ENCODE measurements at places on chromosomes 12 and 14.
A peak's percentile ranks its signal among the peaks of the same experiment; 100 is the strongest.

GRCh38 chr12:91109581-91110310 lies 1.5 kb downstream of the LUM start:
- no peak for DNase-seq

- DNase-seq = no peak
Measured at GRCh38 chr14:33931461-33931860, 19.4 kb downstream of the EGLN3 start.

GRCh38 chr12:41652981-41653380 lies 464.9 kb downstream of the PDZRN4 start:
- DNase-seq = no peak

DNA sequence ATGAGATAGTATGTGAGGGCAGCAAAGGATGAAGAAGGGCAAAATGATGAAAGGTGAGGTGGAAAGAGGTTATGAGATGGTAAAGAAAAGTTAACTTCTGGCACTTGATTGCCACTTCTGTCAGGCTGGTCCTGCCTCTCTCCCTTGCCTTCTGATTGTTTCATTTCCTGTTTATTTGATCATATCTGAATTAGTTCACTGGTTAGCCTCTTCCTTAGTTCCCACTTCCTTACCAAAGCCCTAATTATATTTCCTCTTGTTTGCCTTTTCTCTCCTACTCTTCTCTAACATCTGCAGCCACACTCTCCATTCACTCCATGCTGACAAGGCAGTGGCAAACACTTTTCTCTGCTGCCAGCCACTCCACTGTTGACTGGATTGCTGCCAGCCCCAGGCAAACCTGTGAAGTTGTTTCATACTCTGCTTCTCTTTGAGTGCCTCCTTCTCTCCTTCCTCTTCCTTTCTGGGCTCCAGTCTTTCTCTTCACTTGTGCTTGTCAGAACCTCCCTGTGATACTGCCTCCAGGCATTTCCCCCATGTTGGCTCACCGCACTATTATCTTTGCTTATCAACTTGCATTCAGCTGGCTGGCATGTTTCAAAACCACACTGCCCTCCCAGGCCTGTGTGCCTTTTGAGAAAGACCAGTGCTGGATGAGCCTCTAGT lies 8.1 kb downstream of the PNP start:
- no peak for DNase-seq

DNA sequence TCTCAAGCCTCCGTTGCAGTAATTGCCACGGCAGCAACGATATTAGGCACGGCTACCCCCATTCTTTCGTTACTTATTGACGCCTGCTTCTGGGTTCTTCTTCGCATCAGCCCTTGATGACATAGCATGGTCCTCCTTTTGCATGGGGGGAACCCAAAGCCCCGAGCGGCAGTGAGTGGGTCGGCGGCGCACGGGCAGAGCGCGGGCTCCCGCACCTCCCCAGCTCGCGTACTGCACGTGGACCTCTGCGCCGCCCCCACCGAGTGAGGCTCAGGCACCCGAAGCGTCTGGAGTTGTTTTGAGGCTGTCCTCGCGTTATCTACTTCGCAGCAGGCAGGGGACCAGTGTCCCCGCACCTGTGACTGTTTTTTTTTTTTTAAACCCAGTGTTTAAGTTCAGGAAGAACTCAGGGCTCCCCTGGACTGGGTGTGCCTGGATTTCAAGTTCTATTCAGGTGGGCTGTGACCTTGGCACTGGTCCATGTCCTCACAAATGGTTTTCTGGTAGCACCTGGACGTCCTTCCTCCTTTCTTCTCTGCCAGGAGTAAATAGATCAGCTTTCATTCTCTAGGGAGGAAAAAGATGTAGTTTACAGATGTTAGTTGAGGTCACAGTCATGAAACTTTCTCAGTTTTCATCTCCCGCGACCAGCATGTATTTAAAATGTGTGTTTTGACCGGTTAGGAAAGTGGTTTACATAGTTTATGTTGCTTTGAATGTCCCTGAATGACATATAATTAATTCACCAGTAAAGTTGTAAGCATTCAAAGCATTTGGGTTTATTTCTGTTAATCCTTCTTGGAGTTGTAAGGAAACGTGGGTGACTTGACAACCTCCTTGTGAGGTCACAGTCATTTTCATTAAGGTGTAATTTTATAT lies 1.4 kb upstream of the FOXN4 start:
- DNase-seq = no peak

DNA sequence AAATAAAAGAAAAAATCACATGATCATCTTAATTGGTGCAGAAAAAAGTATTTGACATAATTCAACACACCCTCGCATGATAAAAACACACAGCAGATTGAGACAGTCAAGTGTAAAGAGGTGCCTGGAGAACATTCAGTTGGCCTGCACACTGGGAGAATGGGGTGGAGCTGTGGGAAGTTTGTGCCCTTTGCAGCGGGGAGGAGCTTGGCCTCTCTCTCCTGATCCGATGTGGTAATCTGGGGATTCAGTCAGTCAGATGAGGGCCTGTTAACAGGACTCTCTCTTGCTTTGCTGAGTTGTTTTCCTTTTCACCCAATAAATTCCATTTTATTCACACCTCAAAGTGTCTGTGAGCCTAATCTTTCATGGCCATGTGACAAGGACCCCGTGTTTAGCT lies 5.9 kb downstream of the SERPINA6 start:
- DNase-seq = no peak

DNA sequence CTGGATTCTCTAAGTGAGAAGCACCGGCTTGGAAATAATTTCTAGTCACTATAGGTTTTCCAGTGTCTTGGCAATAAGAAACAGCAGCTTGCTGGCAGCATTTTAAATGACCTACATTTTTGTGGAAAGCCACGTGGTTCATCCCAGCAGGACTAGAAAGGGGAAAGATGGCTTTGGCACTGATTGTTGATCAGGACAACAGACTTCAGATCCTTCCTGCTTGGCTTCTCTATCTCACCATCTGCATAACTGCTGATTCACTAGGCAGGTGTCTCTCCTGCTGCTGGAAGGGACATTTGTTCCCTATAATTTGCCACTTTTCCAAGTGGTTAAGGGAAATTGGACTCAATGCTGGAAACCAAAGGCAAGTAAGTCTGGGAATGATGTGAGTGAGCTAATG lies 131.0 kb downstream of the TTC8 start:
- DNase-seq = no peak

GRCh38 chr14:21894003-21894897 lies 220.6 kb upstream of the OR4E1 start:
- DNase-seq = peak; percentile 67

- DNase-seq = peak; percentile 86
Measured at GRCh38 chr14:100317912-100318808, 5.0 kb upstream of the SLC25A47 start.

DNA sequence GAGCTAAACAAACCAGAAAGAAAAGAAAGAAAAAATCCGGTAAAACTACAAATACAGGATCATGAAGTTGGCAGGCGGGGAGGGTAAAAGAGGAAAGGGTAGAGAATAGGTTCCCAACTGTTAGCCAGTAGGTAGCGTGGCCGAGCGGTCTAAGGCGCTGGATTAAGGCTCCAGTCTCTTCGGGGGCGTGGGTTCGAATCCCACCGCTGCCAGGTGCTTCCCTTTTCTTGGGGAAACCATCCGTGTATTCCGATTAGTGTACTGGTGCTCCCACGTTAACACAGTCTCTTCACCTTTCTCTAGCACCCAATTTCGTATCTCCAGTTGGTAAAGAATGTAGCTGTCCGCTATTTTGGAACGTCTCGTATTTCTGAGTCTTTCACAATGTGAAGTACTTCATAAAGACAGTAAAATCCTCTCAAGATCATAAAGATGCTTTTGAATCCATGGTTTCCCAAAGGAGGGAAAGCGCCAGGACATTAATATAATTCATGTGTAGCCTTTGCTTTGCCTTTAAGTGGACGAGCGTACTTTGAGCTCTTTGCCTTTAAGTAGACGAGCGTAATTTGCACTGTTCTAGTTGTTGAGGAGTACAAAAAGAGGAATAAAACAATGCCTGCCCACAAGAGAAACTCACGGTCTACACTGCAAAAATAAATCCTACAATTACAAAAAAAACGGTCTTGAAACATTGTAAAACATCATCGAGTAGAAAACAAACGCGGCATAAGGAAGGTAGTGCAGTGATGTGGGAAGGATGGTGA lies 19.0 kb upstream of the RNASE12 start:
- DNase-seq = peak; percentile 94

DNA sequence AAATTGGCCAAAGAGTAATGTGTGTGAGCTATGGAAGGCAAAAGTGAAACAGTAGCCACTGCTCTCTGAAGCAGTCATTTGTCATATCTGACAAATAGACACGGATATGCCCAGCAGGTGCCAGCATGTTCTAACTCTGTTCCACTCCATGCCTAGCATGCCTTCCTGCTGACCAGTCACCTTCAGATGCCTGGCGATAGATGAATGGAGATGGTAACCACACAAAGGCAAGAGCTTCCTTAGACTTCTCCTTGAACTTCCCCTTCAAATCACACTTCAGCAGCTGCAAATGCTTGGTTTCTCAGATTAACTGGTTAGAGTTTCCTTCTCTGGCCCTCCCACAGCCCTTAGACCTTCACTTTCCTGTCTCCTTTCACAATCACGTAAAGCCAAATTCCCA lies 429.9 kb downstream of the DAD1 start:
- DNase-seq = no peak

DNA sequence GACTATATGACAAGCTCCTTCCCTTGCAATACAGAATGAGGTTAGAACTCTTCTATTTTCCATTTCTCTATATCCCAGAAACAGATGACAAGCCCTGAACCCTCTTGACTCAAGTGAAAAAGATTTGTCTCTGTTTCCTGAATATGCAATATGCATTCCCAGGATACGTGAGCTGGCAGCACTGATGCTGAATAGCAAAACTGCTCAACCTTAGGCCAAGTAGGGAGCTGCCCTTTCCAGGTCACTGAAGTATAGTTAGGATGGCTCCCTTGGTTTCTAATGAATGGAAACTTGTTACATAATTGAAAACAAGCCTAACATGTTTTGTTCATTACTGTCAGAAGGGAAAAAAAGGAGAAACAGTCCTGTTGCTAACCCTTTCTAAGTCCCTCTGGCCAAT lies 47.9 kb upstream of the PLEKHG7 start:
- no peak for DNase-seq

GRCh38 chr14:54048311-54048710 lies 91.7 kb upstream of the BMP4 start:
- DNase-seq = no peak

- no peak for DNase-seq
Measured at GRCh38 chr12:16307856-16308475, 30.5 kb upstream of the SLC15A5 start.

GRCh38 chr12:132827763-132828703 lies 636 bp downstream of the GOLGA3 start:
- DNase-seq = peak; percentile 62

GRCh38 chr12:25644979-25645378 lies 91.9 kb upstream of the LMNTD1 start:
- no peak for DNase-seq

- DNase-seq = peak; percentile 86
Measured at GRCh38 chr14:105065280-105066228, at the start of gene GPR132. TSS of gene GPR132 (minus strand) at chr14:105065430. CDS start at chr14:105055420, 10,010 bp downstream.

GRCh38 chr14:74794947-74795346 lies 31.8 kb downstream of the YLPM1 start:
- DNase-seq = no peak

- DNase-seq = peak; percentile 93
Measured at GRCh38 chr14:64294672-64295413, 672 bp upstream of the ESR2 start.

DNA sequence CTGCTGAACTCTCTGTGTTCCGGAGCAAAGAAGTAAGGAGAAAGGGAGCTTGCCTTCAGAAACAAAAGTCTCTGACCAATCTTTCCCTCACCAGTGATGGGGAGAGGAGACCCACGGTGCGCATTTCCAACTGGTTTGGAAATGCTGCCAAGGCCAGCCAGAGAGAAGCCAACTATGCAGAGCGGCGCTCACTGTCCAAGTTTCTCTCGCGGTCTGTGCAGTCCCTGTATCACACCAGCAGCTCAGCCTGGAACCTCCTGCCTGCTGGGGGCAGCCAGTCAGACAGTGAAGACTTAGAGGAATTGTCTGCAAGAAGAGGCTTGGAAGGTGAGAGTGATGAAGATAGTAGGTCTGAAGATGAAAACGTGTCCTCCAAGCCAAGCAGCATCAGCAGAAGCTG lies 206.2 kb downstream of the NAV3 start:
- no peak for DNase-seq

GRCh38 chr12:5203274-5203673 lies 159.6 kb downstream of the KCNA5 start:
- DNase-seq = no peak

DNA sequence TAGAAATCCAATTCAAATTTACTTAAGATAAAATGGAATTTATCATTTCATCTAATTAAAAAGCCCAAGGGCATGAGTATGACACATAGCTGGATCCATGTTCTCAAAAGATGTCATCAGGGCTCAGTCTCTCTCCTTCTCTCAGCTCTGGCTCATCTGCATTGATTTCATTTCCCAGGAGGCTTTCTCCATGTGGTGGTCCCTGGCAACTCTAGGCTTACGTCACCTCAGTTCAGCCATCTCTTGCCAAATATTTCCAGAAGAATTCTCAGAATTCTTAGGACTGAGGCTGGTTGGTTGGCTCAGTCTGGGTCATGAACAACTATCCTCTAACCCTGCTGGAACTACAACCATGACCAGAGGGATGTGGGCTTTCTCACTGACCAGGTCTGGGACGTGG lies 65.3 kb downstream of the FOS start:
- no peak for DNase-seq

GRCh38 chr14:75711105-75711795 lies 50.2 kb downstream of the TTLL5 start:
- DNase-seq = no peak

GRCh38 chr14:25215607-25216006 lies 165.7 kb upstream of the STXBP6 start:
- DNase-seq = no peak

- peak; percentile 92 for DNase-seq
Measured at GRCh38 chr12:43805860-43806736, at the start of gene TWF1. TSS of gene TWF1 (minus strand) at chr12:43806317. CDS start at chr12:43806245, 72 bp downstream.

- DNase-seq = no peak
Measured at GRCh38 chr12:124485371-124485770, 82.0 kb downstream of the NCOR2 start.

- DNase-seq = no peak
Measured at GRCh38 chr12:47864646-47865235, 40.1 kb downstream of the VDR start.

- DNase-seq = no peak
Measured at GRCh38 chr14:58574623-58575022, 63.1 kb upstream of the DACT1 start.

DNA sequence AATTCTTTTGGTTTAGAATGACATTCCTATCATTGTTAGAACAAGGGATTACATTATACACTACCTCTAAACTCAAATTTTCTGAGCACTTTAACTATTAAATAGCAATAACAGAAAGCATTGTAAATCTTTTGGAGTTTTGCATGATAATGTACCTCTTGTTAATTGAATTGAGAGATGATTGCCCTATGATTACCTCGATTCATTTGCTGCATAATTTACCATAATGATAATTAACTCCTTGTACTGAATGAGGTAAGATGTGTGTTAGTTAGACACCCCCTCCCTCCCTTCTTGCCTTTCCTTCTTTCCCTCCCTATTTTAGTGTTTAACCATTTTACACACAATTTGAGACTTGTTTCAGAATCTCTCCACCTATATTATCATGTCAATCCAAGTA lies 469.2 kb downstream of the DIO2 start:
- no peak for DNase-seq
